ENCODE measurements at places on chromosomes 2 and 18. TPM values are rescaled to one million over a fixed set of nuclear protein-coding genes. Genes with fewer than 3 reads are reported as not detected.

CNDP1 gene
- polyA plus RNA-seq = 0.55 TPM

DNA sequence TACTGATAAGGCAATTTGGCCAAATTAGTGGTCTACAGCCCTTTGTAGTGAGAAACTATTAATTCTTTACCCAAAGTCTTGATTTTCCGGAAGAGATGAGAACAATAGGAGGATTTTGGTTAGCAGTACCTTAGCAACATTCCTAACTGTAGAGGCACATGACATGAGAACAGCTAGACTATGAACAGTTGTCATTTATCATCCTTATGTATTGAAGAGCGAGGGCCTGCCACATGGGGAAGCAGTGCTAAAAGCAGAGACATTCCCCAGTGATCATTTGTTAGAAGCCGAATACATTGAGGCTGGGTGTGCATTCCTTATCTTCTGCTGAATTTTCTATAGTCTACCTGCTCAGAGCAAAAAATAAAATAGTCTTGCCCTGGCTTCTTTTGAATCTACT, 65.2 kb downstream of the RBBP8 start:
- peak; percentile 48 for DNase-seq

DNA sequence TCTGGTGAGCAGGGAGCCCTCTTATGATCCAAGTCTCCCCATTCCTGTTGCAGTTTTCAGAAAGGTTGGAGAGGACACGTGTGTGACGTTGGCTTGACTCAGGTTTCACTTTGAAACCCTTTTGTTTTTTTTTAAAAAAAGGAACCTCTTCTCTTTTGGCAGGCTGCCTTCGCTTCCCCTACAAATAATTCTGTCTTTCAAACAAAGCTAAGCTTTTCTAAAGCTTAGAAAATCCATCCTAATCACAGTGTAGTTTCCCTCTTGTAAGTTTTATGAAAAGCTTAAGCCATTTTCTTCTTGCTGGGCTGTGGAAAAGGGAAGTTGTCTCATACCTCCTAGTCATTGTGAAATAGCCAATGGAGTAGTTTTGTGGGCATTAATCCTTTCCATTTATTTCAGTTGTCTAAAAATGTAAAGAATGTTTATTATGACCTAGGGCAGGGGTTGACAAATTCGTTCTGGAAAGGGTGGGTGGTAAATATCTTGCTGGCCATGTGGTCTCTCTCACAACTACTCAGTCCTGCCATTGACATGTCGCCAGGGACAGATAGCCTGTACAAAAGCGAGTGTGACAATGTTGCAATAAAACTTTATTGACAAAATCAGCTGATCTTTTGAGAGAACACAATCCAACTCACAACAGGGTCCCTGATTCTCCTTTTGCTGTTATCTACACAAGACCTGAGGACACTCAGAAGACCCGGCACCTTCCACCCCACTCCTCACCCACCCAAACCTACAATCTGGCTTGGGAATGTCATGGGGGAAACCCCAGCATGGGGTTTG, 878.8 kb downstream of the RNF144A start:
- DNase-seq = no peak

PLA2R1 gene
- not detected for polyA plus RNA-seq

- peak; percentile 86 for DNase-seq
Observed at GRCh38 chr2:162297925-162298552, 20.4 kb downstream of the IFIH1 start.

- DNase-seq = no peak
Observed at GRCh38 chr2:158346032-158346431, 110.5 kb downstream of the CCDC148 start.

MRO gene
- polyA plus RNA-seq = not detected

POLE4 gene
- polyA plus RNA-seq = 89.9 TPM

UGT1A8 gene
- polyA plus RNA-seq = not detected

GRCh38 chr2:53913721-53914120, 54.0 kb upstream of the GPR75 start:
- no peak for DNase-seq

- peak; percentile 33 for DNase-seq
Observed at GRCh38 chr2:227616631-227617030, 667 bp upstream of the SCYGR4 start.

CIB4 gene
- not detected for polyA plus RNA-seq

- no peak for DNase-seq
Observed at GRCh38 chr2:157164370-157164769, 93.1 kb upstream of the GALNT5 start.
